Activated naive CD4-positive, alpha-beta T cell treated with anti-CD3 and anti-CD28 coated beads, Interleukin-2, amount 50 U/mL, for 72 hours (primary cell): ENCODE measurements at places on chromosomes 5 and 9.

DNA sequence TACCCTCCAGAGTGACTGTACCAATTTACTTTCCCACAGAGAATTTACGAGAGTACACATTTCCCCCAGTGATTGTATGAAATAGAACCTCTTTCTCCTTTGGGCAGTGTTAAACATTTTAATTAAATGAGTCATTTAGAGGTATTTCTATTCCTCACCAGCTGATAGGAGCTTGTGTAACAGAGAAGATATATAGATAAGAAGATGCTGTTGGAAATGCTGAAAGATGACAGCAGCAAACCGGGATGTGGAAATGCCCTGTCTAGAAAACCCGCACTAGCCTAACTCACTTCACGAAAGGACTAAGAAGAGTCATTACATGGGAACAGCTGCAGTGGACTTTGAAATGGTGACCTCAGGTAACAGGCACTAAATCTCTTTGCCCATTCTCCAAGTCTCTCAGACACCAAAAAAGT lies 68.3 kb downstream of the LPAR1 start:
- DNase-seq: no peak

- no peak for DNase-seq
Observed at GRCh38 chr5:172156541-172156994, 31.5 kb downstream of the STK10 start.

DNA sequence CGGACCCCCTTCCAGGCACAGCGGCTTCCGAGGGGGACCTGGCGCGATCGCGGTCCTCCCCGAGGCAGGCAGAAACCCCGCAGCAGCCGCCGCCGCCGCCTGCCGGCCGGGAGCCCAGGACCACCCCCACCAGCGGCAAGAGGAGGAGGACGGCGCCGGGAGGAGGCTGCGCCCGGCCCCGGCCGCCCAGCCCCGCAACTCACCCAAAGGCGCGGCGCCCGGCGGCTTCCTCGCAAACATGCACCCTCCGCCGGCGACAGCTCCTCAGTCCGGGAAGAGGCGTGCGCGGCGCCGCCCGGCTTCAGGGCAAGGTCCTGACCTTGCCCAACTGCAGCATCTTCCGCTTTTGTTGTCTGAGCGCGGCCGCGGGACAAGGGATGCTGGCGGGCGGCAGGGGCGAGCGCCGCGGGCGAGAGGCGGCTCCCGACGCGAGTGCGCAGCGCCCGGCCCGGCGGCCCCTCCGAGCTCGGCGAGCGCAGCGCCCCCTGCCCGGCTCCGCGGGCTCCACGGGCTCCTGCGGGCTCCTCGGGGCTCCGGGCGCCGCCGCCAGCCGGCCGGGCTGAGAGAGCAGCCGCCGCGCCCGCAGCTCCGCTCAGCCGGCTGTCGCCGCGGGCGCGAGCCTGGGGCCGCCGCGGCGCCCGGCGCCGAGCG lies 507 bp downstream of the CTNND2 start:
- peak; percentile 12 for DNase-seq

GRCh38 chr9:4287886-4288588 lies 11.8 kb downstream of the GLIS3 start:
- no peak for DNase-seq

DNA sequence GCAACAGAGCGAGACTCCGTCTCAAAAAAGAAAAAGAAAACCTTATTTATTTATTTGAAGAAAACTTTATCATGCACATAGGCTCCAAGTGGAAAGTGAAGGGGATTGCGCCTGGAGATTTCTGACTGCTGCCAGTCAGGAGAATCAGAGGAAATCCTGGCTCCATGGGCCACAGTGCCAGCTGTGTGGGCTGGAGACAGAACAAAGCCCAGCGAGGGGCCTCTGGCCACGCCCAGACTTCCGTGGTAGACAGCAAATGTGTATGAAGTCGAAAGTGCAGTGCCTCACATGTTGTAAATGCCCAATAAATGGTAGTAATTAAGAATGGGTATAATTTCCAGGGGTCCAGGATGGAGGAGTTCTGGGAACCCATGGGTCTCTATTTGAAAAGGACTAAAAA lies 75.8 kb upstream of the WWC1 start:
- no peak for DNase-seq

- DNase-seq: no peak
Observed at GRCh38 chr5:43309637-43310036, 3.6 kb downstream of the HMGCS1 start.

GRCh38 chr5:97499605-97500004 lies 316.6 kb upstream of the RIOK2 start:
- DNase-seq: no peak
